Chondrocyte (in vitro differentiated cells): ENCODE measurements at places on chromosomes 12 and 14. TPM values are rescaled to one million over a fixed set of nuclear protein-coding genes. Genes with fewer than 3 reads are reported as not detected.

NEUROD4 gene
- not detected in 3 replicates for total RNA-seq

ZNF605 gene
- total RNA-seq: 17.1 to 26.3 TPM (median 18.1 TPM) in 3 replicates

BBOF1 gene
- 7.0 to 13.8 TPM (median 9.3 TPM) in 3 replicates for total RNA-seq

SOS2 gene
- 25.3 to 28.1 TPM (median 25.8 TPM) in 3 replicates for total RNA-seq

KCNA1 gene
- total RNA-seq: 0.45 to 0.64 TPM (median 0.63 TPM) in 3 replicates
